Stimulated activated CD4-positive, alpha-beta T cell treated with anti-CD3 and anti-CD28 coated beads, Interleukin-1b, Interleukin-23, amount 100 ng/mL, for 1 hour (primary cell): ENCODE measurements at places on chromosomes 7 and 10.

GRCh38 chr7:72032934-72033333 lies 379.2 kb downstream of the CALN1 start:
- no peak for DNase-seq

- no peak for DNase-seq
Observed at GRCh38 chr7:4140933-4141332, 541.2 kb upstream of the FOXK1 start.

GRCh38 chr7:111092406-111093236 lies 1.7 kb downstream of the LRRN3 start:
- no peak for DNase-seq

DNA sequence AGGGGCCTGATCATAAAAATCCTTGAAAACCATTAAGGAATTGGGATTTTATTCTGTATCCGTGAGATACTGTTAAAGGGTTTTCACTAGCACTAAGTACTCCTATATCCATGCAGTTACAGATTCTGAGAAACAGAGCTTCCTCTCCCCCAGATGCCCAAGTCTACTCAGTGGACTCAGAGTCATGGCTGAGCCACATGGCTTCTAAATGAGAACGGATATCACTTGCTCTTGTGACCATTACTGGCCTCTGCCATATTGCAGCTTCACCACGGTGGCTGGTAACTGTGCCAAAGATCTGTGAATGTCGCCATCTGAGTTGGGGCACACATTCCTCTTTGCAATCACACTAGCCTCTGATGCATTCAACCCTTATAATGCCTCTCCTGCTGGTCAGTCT lies 42.0 kb upstream of the PALS2 start:
- DNase-seq, result no peak

DNA sequence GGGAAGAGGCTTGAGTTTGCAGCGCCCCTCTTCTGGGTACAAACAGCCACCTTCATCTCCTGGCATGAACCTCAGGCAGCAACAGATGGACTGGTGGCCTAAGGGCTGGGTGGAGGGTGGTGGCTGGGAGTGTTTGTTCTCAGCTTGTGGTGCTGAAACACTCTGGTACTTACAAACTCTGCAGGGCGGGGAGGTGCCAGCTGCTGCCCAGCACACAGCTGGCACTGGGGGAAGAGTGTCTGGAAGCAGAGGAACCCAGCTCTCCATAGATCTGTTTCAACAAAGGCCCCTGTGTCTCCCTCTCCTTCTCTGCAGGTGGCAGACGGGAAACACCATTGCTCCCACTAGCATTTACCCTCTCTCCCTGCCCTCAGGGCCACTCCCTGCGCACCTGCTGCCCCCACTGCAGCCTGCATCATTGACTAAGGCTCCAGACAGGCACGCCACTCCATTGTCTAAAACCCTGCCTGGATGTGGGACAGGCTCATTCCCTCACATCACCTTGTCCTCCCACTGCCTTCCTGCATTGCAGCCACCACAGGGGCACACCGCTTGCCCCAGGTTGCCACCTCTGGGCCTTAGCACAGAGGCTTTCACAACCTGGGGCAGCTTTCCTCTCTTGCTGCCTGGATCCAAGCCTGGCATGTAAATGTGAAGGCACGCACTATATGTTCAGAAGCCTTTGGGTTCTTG lies 6.5 kb downstream of the ARHGAP22 start:
- DNase-seq, result no peak

DNA sequence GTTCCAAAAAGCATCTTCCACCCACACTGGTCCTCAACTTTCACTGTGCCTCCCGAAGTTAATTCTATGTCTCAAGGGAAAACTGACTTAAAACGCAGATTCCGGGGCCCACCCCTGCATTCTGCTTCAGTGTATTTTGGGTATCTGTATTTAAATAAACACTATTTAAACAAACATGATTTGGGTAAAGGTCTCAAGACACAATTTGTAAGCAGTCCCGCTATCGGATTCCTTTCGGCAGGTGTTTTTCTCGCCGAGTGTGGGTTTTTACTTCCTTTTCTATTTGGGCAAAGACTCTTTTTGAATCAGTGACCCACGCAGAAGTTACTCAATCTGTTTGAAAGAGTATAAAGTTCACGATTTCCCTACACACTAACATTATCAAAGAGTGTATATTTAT lies 1.2 kb downstream of the PDIA4 start:
- no peak for DNase-seq

DNA sequence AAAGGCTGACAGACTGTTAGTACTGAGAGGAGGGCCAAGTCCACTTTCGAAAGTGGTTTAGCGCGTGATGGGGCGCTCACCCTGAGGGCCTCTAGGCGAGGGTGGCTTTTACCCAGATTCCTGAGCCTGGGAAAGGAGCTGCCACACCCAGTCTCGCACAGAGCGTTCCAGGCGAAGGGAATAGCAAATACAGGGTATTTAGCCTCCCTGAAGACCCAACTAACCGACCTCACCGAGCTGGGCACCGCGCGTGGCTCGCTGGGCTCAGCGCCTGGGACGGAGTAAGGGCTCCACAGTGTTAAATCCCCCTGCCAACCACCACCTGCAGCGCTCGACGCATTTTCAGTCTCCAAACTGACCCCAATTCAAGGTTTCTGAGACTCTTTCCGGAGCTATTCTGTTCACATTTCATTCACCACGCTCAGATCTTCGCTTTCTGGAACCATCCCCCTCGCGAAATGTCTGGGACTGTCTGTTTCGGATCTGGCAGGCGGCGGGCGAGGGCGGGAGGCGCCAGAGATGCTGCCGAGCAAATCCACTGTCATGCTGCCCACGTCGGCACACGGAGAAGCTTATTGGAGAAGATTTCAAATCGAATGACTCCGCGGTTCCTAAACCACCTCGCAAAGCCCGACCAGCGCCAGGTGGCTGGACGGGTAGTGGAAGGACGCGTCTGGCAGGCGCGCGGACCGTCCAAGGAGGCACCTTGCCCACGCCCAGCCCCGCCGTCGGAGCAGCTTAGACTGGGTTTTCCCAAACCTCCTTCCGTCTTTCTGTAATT lies 1.4 kb upstream of the OSBPL3 start:
- DNase-seq, result no peak

- DNase-seq, result no peak
Observed at GRCh38 chr10:94571528-94571927, 25.9 kb downstream of the HELLS start.

GRCh38 chr7:44969049-44969700 lies 9.6 kb downstream of the MYO1G start:
- DNase-seq, result no peak

DNA sequence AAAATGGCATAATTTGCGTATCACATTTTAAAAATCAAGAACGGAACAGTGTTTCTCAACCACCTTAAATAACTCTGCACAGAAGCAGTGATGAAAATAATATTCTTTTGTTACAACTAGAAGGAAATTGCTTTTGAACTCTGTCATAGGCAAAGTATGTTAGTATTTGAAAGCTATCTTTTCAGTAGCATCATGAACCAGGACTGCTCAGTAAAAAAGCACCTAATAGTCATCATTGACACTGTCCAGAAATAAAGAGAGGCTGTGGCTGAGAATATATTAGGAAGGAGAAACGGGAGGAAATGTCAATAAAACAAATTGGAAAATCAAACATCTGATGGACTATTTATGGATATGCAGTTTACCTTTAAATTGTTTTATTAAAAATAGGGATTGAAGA lies 237.2 kb upstream of the AKR1E2 start:
- DNase-seq, result no peak

- DNase-seq, result no peak
Observed at GRCh38 chr10:5157501-5157900, 27.4 kb downstream of the AKR1C8 start.

DNA sequence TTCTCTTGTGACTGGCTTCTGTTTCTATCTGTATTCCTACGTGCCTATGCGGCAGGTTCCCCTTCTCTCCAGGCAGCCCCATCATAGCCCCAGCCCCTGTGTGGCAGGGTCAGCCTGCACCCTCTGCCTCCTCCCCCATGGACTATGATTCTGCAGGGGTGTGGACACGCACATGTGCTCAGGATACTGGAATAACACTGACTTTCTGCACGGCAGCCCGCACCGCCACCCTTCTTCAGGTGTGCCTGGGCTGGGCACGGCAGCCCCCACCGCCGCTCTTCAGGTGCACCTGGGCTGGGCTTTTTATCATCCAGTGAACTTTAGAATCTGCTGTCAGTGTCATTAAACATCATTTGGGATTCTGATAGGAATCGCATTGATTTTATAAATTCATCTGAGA lies 202.6 kb upstream of the PPP2R2D start:
- no peak for DNase-seq

DNA sequence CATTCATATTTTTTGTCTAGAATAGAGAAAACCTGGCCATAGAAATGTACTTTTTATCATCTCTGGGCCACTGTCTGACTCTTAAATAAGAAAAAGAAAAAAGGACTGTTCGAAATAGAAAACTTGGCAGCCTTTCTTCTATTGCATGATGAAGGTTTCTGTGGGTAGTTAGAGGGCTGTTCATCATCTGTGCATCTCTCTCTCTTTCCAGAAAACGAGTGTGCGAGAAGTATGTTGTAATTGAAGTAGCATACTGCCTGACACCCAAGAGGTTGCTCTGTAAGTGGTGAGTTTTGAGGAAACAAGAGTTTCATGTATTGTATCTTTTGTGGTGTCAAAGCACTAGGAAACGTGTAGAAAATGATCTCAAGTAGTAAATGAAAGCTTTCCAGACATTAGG lies 343.2 kb upstream of the TMEM229A start:
- DNase-seq, result no peak

GRCh38 chr10:93816123-93816747 lies 58.5 kb downstream of the LGI1 start:
- no peak for DNase-seq

DNA sequence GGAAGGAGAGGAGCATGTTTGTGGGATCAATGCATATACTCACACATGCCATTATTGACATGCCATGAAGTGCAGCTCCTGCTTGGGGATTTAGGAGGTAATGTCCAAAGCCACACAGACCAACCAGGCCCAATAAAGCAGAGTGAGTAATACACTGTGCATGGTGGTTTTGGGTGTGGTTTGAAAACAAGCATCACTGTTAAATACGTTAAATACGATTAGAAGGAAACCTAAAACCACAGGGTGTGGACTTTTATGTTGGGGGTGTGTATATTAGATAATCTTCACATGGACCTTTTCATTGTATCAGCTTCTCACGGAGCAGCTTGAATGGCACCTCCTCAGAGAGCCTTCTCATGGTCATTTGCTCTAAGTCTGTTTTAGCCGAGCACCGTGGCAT lies 10.4 kb upstream of the EIF3A start:
- no peak for DNase-seq

DNA sequence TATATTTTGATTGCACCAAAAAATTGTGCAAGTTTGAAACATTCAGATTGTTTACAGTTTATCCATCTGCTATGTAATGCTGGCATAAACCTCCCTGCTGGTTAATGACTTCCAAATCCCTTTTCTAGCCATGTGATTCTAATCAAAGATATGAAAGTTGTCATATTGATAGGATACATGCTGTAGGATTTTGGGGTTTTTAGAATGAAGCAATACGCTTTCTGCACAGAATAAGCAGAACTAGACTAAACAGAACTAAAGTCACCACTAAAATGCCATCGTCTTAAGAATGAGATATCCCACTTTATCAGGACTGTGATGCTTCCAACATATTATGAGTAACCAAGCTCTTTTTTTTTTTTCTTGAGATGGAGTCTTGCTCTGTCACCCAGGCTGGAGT lies 856 bp downstream of the SSMEM1 start:
- no peak for DNase-seq

DNA sequence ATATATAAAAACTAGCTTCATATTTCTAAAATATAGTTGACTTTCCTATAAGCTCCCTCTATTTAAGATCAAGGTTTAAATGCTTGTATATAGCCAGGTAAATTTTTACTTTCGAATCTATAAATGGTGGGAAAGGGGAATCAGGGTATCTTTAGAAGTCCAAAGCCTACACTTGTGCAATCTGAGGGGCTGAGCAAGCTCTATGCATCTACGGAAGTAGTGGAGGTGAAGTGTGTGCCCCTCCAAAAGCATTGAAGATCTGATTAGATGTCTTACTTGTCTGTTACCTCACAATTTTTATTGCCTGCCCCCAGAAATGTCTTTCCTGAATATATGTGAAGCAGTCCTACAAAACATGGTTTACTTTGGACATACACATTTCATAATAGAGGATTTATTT lies 1.6 kb downstream of the AKAP9 start:
- DNase-seq, result no peak

- DNase-seq, result no peak
Observed at GRCh38 chr7:33336820-33337219, 207.5 kb downstream of the BBS9 start.

GRCh38 chr10:78314651-78315050 lies 281.0 kb downstream of the RPS24 start:
- DNase-seq, result no peak

- DNase-seq, result no peak
Observed at GRCh38 chr10:8987712-8988111, 933.2 kb downstream of the GATA3 start.

GRCh38 chr10:31315453-31315852 lies 3.6 kb upstream of the ZEB1 start:
- no peak for DNase-seq

GRCh38 chr7:2734084-2734686 lies 46.2 kb downstream of the AMZ1 start:
- no peak for DNase-seq

GRCh38 chr10:26219676-26220075 lies 3.1 kb downstream of the GAD2 start:
- DNase-seq, result no peak

- no peak for DNase-seq
Observed at GRCh38 chr10:116521424-116522290, 24.1 kb upstream of the PNLIP start.

GRCh38 chr10:113381981-113382509 lies 170.8 kb upstream of the HABP2 start:
- no peak for DNase-seq

DNA sequence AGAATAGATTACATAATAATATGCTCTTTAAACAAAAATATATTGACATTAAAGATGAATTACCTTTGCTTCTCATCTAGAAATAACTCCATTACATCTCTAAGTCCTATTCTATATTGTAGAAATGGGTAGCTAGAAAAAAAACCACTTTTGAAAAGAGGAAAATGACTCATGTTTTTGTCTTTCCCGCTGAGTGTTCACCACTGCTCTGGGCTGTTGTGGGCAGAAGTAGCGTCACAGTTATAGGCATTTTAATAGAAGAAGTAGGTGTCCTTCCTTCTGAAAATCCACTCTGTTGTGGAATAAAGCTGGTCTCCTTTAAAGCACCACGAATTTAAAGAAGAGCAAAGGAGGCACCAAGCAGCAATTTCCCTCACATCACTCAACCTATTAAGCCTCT lies 117.6 kb upstream of the NFE2L3 start:
- no peak for DNase-seq

- no peak for DNase-seq
Observed at GRCh38 chr7:33534833-33535232, 370.5 kb upstream of the BMPER start.

GRCh38 chr7:158263964-158264748 lies 323.5 kb downstream of the PTPRN2 start:
- no peak for DNase-seq
